Urothelium cell line (cell line): ENCODE measurements at places on chromosomes 4 and X.

DNA sequence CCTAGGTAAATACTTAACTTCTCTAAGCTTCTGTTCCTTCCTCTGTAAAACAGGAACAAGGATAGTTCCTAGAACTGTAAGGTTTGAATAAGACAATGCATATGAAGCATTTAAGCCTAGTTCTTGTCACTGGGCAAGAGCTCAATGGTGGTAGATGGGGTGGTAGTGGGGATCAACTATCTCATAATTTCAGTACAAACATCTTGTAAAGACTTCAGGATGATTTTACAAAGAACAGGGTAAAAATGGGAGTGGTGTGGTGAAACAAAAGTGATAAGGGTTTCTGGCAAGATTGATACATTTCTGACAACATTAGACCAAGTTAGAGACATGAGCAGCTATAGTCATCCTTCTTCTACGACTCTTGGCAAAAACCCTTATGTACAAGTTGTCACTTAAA is 137.8 kb downstream of the SCFD2 start:
- no peak for DNase-seq

- no peak for DNase-seq
These were observed 9.2 kb upstream of the GYG2 start for GRCh38 chrX:2819345-2820135.

GRCh38 chr4:17941731-17942130 is 79.8 kb downstream of the LCORL start:
- DNase-seq = no peak

DNA sequence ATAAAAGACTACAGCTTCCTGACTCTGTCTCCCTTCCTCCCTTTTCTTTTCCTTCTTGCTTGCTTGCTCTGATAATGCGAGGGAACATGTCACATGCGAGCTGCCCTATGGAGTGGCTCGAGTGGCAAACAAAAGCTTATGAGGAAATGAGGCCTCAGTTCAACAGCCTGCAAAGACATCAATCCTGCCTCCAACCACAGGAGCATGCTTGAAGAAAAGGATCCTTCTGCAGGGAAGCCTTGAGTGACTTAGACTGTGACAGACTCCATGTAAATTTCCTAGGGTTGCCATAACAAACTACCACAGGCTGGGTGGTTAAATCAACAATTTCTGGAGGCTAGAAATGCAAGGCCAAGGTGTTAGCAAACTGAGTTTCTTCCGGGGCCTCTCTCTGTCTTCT is 152.5 kb downstream of the NR3C2 start:
- no peak for DNase-seq

DNA sequence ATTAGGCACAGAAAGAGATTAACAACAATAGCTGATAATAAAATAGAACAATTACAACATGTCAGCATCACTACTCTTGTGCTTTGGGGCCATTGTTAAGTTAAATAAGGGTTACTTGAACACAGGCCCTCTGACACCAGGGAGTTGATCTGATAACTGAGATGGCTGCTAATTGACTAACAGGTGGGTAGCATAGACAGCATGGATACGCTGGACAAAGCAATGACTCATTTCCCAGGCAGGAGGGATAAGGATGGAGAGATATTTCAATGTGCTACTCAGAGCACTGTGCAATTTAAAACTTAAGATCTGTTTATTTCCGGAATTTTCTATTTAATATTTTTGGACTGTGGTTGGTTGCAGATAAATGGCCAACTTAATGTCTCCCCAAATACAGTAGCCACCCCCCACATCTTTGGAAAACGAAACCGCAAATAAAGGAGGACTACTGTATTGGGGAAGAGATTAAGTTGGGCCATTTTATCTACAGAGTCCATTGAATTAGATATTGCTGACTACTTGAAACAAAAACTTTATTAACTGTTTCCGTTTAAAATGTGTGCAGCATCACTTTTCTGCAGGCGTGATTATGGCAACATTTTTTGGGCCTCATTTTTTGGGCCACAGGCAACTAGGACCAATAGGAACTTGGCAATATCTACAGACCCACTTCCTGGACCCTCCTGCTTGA is 200.6 kb upstream of the KLF3 start:
- DNase-seq = no peak

- no peak for DNase-seq
These were observed 510.4 kb downstream of the ANKRD50 start for GRCh38 chr4:124202099-124202498.

DNA sequence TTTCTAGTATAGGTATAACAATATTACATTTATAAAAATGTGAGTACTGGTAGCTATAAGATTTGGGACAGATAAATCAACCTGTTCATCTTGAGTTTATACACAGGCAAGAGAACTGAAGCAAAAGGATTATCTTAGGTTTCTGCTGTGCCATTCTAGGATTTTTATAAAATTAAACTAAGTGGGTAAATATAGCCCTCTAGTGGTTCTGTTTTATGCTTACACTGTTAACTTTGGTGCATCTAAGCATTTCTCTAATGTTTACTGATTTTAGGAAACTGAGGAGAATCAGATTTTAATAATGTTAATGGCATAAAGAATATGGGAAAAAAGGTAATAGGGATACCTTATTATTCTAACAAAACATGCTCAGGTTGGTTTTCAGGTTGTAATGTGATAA is 1.1 kb upstream of the RRH start:
- DNase-seq = peak; percentile 12

GRCh38 chr4:139522457-139522856 is 33.6 kb downstream of the SETD7 start:
- DNase-seq = no peak

DNA sequence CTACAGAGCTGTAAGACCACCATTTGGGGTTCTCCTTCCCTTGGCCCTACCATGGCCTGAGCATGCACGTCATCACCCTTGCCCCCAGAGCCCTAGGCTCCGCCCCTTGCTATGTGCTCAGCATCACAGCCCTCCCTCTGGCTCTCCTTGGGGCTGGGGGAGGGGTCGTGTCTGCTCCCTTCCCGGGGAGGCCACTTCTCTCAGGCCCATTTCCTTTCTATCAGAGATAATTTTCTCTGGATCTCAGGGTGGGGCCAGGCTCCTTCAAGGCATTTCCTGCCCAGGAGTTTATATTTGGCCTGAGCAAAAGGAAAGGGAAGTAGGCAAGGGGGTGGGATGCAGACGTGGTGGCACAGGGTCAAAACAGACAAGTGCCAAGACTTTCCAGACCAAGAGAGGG is 55.9 kb downstream of the STARD8 start:
- DNase-seq = no peak

DNA sequence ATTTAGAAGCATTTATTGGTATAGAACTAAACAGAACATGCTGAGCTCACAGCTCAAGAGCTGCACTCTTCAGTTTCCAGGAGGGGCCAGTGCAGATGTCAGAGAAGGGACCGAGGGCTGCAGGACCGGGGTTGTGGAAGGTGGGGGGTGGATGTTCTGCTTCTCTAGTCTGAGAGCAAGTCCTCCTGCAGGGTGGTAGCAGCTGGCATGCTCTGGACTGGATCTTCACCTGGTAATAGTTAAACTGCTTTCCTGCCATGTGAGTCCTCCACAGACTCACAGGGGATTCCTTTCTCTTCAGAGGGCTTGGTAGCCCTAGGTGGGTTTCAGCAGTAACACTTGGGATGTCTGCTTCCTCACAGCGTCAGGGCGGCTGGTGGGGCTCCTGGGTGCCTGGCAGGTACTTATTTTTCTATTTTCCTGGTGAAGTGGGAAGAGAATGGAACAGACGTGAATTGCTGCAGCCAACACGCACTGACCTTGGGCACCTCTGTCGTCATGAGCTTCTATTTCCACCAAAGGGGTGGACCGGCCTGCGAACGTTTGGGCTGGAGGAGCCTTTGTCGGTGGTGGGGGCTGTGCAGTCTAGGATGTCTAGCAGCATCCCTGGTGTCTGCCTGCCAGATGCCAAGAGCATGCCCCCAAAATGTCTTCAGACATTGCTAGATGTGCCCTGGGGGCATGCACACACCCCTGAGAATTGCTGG is 2.5 kb downstream of the MAEA start:
- no peak for DNase-seq

DNA sequence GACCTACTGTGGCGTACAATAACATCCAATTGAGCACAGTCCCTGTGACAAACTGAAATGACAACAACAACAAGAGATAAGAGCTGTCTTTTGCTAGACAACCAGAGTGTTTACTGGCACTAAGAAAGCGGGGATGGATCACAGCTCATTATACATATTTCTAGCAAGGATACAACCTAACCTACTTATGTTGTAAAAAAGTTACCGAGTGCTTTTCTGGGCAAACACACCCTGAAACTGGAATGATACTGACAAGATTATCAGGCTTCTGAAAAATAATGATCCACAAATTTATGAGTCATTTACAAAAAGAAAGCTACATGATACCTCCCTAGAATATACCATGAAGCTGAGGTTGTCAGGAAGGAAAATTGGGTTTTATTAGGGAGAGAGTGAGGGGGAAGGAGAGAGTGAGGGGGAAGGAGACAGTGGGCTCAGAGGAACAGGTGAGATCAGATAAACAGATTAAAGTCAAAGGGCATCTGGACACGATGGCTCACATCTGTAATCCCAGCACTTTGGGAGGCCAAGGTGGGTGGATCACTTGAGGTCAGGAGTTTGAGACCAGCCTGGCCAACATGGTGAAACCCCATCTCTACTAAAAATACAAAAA is 20.3 kb downstream of the TBC1D9 start:
- DNase-seq = no peak
